Mammary epithelial cell (primary cell): ENCODE measurements at places on chromosomes 7 and 10.

- peak; percentile 42 for DNase-seq
Observed at GRCh38 chr7:150983893-150984368, 5.8 kb upstream of the KCNH2 start.

- DNase-seq: no peak
Observed at GRCh38 chr10:49353026-49353894, 42.6 kb downstream of the DRGX start.

GRCh38 chr10:21368022-21368582, 157.4 kb downstream of the SKIDA1 start:
- no peak for DNase-seq

DNA sequence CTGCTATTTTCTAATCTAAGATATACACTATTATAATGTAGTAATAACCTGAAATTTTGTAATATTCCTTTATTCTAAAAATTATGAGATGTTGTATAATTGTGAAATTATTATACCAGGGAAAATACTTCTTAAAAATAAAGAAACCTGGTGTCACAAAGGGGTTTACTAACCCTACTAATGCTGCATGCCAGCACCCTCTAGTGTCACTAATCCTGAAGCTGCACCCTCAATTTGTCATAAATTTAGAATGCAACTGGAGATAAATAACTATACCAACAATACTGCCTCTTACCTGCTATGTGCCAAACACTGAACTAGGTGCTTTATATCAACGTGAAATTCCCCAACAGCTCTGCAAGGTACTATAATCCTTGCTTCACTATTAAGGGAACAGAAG, 30.8 kb downstream of the TM9SF3 start:
- DNase-seq: no peak

GRCh38 chr10:4581929-4582328, 244.1 kb upstream of the AKR1E2 start:
- no peak for DNase-seq

- no peak for DNase-seq
Observed at GRCh38 chr10:17833656-17834055, 24.5 kb downstream of the MRC1 start.

- no peak for DNase-seq
Observed at GRCh38 chr7:79949778-79950177, 184.9 kb upstream of the GNAI1 start.

DNA sequence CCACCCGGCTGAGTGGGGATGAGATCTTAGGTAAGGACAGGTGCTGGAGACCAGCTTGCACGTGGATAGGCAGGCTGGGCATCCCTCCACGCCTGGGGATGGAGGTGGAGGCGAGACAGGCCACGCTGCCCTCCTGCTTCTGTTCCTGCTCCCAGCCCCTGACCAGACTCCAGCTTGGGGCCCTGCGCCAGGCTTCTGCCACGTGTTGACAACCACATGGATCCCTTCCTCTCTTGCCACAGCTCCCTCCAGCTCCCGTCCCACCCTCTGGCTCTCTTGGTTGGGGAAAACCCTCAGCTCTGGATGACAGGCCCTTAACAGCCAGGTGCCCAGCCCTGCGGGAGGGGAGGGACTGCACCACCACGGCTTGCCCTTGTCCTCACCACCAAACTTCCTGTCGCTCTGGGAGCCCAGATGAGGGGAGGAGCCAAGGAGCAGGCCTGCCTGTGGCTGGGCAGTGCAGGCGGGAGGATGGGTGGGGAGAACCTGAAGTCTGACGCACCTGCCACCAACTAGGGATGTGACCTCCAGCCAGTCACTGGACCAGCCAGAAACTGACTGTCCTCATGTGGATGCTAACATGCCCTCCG, 36.0 kb downstream of the KCNH2 start:
- DNase-seq: peak; percentile 58

GRCh38 chr7:76165106-76165972, 36.4 kb upstream of the SRRM3 start:
- no peak for DNase-seq

- peak; percentile 20 for DNase-seq
Observed at GRCh38 chr7:107312418-107312817, 143.6 kb downstream of the HBP1 start.
